ENCODE measurements at places on chromosomes 5 and 9.

DNA sequence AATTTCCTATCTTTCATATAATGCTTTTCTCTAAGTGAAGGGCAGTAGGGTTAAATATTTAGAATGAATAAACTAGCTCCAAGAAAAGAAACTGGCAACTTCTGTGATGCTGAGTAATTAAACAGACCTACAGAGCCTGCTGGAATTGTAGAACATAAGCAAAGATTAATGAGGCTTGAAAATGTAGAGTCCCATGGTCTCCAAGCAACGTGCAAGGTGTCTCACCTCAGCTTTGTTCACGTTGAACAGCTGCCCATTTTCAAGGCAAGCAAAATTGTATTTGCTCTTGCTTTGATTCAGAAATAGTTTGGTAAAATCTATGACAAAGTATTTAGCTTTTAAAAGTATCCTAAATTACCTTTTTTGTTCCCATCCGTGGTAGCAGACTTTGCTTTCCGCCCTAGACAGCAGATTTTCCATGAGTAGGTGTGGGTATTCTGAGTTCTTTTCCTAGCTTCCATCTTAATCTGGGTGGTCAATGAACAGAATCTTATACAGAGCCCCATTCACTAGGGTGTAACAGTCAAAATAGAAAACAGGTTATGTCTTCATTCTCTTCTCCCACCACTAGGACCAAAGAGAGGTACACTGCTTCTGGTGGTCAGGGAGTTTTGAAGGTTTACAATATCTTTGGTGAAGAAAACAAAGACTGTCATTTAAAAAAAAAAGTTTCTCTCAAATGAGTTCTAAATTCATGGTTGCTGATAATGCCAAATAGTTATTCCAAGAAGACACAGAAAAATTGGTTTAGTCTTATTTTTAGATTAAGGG, 52.1 kb upstream of the TYRP1 start:
- DNase-seq, result no peak

DNA sequence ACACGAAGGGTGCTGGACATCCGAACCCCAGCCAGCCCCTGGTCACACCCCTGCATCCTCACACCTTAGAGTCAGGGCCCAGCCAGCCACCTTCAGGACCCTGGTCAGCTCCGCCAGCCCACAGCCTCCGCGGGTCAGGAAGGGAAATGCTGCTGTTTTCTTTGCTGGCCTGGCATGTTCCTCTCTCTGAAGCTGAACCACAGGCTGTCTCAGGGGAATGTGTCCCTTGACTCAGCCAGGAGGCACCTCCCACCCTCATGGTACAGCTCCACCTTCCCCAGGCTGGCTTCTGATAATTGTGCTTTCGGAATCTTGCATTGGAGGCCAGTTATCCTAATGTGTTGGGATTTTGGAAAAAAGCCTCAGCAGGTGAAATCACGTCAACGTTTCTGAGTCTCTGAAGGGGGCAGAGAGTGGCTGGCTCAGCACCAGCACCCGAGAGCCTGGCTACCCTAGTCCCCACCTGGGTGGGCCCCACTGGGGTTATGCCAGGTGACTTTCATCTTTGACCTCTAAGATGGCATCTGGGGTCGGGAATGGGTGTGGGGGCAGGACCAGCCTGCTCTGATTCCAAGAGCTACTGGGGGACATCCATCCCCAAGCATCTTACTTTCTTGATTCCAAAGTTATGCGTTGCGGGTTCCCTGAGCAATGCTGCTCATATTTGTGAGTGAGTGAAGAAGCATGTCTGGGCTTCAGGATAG, 9.8 kb upstream of the OLFM1 start:
- no peak for DNase-seq

- DNase-seq, result no peak
Observed at GRCh38 chr5:154970759-154971158, 29.9 kb downstream of the MRPL22 start.

DNA sequence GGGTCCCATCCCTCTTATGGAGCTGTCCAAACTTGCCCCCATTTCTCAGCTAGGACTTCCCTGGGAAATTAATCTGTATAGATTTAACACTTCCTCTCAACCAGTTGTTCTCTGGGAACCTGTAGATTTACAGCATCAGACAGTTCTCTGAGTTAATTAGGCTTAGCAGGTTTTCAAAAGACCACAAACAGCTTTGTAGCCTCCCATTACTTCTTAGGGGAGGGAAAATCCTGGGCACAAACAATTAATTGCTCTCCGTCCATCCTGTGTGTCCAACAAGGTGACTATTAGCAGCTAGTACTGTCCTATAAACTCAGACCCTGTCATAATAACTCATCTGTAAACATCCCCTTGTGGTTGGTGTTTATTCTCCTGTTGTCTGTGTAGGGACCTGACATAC, 197.9 kb downstream of the GOLPH3 start:
- no peak for DNase-seq
